Naive B cell (primary cell): ENCODE measurements at places on chromosomes 2 and 18. TPM values are rescaled to one million over a fixed set of nuclear protein-coding genes. Genes with fewer than 3 reads are reported as not detected.

Gene RBM43
- 3.1 TPM for polyA plus RNA-seq

Gene ATOH8
- not detected for polyA plus RNA-seq

Gene EFEMP1
- polyA plus RNA-seq = not detected

Gene PFN4
- not detected for polyA plus RNA-seq

Gene REEP1
- not detected for polyA plus RNA-seq

Gene RAB17
- polyA plus RNA-seq = not detected

Gene FAM136A
- 52.4 TPM for polyA plus RNA-seq

Gene DSG1
- not detected for polyA plus RNA-seq

Gene CNDP1
- polyA plus RNA-seq = not detected

Gene MROH2A
- not detected for polyA plus RNA-seq

Gene CENPA
- not detected for polyA plus RNA-seq

Gene TPO
- polyA plus RNA-seq = not detected

DNA sequence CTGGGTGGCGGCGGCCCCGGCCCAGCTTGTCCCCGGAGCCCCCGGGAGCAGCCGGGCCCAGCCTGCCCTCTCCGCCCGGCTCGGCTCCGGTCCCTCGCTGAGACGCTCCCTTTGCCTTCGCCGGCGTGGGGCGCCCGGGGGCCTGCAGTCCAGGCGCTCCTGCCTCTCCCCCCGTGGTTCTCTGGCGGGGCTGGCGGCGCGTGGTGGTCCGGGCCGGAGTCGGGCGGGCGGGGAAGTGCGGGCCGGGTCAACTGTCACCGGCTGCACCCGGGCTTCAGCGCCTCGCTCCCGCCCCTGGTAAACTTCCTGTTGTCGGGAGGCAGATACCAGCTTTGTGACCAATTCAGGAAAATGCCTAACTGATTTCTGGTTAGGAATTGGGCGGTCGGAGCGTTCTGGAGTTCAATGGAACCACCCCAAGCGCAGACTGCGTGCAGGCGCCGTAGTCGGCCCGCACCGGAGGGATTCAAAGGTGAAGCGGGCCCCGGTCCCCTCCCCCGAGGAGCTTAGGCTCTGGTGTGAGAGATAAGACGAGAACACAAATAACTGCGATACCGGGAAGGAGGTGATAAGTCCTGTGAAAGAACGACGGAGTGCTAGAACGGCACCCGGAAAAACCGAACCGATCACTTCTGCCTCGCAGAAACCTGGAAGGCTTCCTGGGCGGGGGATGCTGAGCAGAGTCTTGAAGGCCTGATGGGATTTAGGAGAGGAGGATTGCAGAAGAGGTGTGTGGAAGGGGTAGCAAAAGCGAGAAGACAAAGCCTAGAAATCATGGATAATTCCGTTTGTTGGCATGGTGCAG lies 891 bp downstream of the CAB39 start:
- peak; percentile 2 for DNase-seq

DNA sequence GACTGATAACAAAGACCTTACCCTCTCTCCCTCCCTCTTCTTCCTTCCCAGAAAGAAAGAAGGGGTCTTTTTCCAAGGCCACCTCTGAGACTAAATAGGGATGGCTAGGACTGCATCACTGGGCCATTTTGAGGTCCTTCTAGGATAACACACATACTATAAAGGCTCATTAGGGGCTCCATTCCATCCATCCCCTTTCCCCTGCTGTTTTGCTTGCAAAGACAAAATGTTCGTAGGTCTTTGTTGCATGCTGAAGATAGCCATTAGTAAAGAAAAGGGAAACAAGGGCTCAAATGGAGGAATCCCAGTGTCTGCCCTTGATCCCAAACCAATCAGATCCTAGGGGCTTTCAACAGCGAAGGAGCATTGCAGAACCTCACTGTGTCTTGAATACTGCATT lies 344.3 kb downstream of the CYP26B1 start:
- no peak for DNase-seq

- DNase-seq = no peak
Observed at GRCh38 chr2:60717691-60718090, 38.4 kb upstream of the PAPOLG start.

- DNase-seq = no peak
Observed at GRCh38 chr2:197515315-197515738, 539 bp upstream of the MOB4 start.

DNA sequence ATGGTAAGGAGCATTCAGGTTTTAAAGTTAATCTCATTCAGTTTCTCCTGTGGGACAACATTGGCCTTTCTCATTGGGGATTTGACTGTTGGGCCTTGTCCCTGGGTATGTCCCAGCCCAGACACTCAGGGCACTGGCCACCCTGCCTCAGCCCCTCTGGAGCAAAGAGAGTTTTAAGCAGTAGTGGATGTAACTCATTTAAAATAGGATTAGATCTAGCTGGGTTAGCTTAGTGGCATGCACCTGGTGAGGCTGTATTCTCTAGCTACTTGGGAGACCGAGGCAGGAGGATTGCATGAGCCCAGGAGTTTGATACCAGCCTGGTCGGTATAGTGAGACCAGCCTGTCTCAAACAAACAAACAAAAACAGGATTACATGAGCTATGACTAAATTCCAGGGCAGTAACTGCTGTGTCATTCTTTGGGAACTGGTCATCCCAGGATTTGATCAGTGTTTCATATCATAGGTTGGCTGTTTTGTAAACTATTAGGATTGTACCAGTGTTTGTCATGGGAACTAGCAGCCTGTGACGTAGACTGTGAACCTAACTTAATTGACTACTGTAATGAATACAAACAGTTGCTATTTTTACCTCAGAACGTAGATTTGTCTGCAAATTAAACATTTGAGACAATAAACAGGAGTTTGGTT lies 12.5 kb downstream of the INPP4A start:
- no peak for DNase-seq

DNA sequence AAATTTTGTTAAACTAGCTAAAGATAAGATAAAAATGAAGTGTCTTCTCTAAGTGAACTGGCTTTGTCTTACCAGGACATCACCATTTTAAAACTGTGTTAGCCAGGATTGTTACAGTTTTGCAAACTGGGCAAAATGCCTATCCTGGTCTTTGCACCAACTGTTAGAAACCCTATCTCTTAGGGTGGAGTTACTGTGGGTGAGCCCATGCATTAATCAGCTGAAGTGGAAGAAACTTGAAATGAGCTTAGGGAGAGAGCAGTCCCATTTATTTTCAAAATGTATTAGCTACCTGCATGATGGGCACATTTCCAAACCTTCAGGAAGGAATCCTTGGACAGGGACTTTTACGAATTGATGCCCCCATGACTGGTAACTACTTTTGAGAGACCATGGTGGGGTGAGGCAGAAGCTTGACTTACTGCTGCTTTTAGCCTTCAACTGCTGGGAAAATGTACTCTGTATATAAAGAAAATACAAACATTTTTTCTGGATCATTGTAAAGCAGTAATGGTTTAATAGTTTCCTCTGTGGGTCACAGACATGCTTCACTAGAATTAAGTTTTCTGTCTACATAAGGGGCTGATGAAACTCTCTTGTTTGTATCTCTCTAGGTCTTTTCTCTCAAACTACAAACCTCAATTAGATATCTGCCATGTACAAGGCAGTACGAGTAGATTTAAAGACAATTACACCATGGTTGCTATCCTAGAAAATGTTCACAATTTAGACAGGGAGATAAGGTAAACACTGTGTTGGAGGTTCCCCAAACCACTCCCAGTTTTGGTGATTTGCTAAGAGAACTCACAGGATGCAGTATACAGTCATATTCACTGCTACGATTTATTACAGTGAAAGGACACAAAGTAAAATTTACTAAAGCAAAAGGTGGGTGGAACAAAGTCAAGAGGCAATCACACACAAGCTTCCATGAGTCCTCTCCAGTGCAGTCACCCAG lies 321.4 kb upstream of the MMADHC start:
- no peak for DNase-seq

GRCh38 chr2:1672738-1673137 lies 71.6 kb downstream of the PXDN start:
- DNase-seq = no peak

DNA sequence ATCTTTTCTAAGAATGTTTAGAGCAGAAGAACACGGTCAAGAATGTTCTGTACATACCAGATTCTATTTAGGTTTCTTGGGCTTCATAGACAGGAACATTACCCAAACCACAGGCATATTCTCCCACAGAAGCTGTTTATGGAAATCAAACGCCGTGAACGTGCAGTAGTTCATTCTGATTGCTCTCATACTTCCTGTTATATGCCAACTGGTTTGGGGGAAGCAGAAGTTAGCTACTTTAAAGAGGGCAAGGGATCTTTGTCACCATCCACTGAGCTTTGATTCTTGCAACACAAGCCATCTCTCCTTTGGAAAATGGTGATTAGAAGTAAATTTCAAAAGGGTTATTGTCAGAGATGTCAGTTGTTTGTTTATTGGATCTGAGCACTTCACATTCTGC lies 182.2 kb upstream of the NRP2 start:
- no peak for DNase-seq

GRCh38 chr2:155145758-155146229 lies 447.3 kb downstream of the KCNJ3 start:
- DNase-seq = no peak

DNA sequence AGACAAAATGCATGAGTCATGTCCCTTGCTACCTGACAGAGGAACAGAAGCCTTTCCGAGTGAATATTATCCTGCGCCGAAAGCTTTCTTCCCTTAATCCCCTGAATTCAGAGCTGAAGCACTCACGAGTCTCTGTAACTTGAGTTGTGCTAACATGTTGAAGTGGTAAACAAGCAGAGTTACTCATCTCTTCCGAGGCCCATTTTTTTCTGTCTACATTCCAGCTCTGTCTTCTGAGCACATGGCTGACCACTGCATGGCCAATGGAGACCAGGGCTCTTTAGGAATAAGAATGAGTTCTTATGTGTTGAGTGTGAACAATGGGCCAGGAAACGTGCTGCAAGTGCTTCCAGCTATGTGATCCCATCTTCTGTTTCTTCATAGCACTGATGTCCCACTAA lies 73.1 kb upstream of the PID1 start:
- no peak for DNase-seq

GRCh38 chr18:45037618-45038017 lies 356.9 kb downstream of the SETBP1 start:
- no peak for DNase-seq
